ENCODE measurements at places on chromosomes 7 and 10. TPM values are rescaled to one million over a fixed set of nuclear protein-coding genes. Genes with fewer than 3 reads are reported as not detected.

COL13A1 gene
- 20.1 TPM for total RNA-seq

CYTH3 gene
- total RNA-seq, result 30.7 TPM

TES gene
- total RNA-seq, result 73.9 TPM

ANXA8L1 gene
- total RNA-seq, result 0.06 TPM

WNT2 gene
- total RNA-seq, result not detected
